ENCODE measurements at places on chromosomes 4 and X. TPM values are rescaled to one million over a fixed set of nuclear protein-coding genes. Genes with fewer than 3 reads are reported as not detected.

DNA sequence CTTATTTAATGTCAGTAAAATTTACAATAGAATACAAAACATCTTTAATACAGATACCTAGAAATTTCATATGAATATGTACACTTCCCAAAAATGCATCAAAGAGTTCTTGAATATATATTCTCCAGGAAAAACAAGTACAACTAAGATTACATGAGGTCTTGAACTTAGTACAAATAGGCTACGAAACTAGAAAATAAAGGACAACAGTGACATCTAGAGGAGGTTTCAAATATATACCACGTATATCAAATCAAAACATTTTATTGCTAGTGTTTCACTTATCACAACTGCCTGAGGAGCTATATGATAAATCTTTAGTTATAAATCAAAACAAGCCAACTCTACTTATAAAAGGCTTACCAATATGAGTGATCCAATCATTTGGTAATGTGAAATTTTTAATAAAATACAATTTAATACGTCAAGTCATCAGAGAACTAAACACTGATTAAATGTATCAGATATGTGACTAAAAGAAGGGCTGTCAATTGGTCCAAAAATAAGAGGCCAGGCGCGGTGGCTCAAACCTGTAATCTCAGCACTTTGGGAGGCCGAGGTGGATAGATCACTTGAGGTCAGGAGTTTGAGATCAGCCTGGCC lies 36.6 kb downstream of the ANAPC10 start:
- no peak for DNase-seq
- H3K4me3 ChIP-seq, result no peak overlapping the region
- H3K27ac ChIP-seq, result no peak overlapping the region
- no peaks in the 10 kb centered on the region for H3K36me3 ChIP-seq
- no peaks in the 10 kb centered on the region for H3K27me3 ChIP-seq
- no peaks in the 10 kb centered on the region for H3K4me1 ChIP-seq

DNA sequence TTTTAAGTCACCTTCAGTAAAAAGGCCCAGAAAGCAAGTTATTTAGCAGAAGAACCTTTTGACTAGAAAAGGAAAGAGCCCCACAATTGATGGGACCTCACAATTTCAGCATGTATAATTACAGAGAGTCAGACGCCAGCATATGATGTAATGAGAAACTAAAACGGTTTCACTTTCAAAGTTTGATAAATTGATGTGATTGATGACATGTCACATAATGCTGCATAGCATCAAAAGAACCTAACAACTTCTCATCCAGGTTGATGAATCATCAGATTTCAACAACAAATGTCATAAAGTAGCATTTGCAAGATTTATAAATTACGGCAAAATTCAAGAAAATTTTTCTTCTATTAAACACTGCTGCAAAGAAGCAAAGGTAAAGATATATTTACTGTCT lies 3.9 kb upstream of the GAR1 start:
- no peak for DNase-seq
- H3K27ac ChIP-seq, result no peak overlapping the region
- H3K36me3 ChIP-seq, result no peaks in the 10 kb centered on the region

- no peak for DNase-seq
- H3K27ac ChIP-seq, result no peak overlapping the region
- no peak overlapping the region for H3K4me3 ChIP-seq
- H3K4me1 ChIP-seq, result no peaks in the 10 kb centered on the region
Measured at GRCh38 chr4:182085051-182085480, 158.1 kb upstream of the TENM3 start.

The NR3C2 gene
- 0.07 TPM for polyA plus RNA-seq

GRCh38 chrX:110723844-110724243 lies 71.8 kb downstream of the CHRDL1 start:
- no peak overlapping the region for H3K27ac ChIP-seq
- no peaks in the 10 kb centered on the region for H3K36me3 ChIP-seq

- H3K27me3 ChIP-seq, result no peaks in the 10 kb centered on the region
- no peak overlapping the region for H3K4me3 ChIP-seq
- no peak for DNase-seq
- H3K27ac ChIP-seq, result no peak overlapping the region
Measured at GRCh38 chr4:146346276-146346675, 131.9 kb downstream of the REELD1 start.

DNA sequence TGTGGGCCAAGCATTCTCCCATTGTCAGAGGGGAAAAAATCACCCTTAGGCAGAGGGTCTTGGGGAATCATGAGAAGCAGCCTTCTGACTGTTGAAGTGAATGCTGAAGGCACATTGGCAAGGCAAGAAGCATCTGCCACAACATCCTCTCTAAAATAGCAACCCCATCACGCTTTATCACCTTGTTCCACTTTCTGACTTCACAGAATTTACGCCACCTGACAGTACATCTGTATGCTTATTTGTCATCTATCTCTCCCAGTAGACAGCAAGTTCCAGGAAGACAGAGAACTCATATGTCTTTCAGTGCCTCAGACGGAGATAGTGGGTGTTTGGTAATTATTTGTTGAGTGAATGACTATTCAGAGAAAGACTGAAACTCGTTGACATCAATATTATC lies 68.4 kb upstream of the SCML1 start:
- no peaks in the 10 kb centered on the region for H3K4me1 ChIP-seq
- H3K36me3 ChIP-seq, result no peaks in the 10 kb centered on the region
- no peaks in the 10 kb centered on the region for H3K27me3 ChIP-seq
- no peak overlapping the region for H3K4me3 ChIP-seq

- H3K27me3 ChIP-seq, result no peaks in the 10 kb centered on the region
- no peak overlapping the region for H3K4me3 ChIP-seq
- no peak for DNase-seq
- H3K36me3 ChIP-seq, result no peaks in the 10 kb centered on the region
Measured at GRCh38 chr4:181046809-181047208, 1196.4 kb upstream of the TENM3 start.
